Stimulated activated CD4-positive, alpha-beta T cell treated with anti-CD3 and anti-CD28 coated beads, TNF-alpha, amount 100 ng/mL, for 1 hour (primary cell): ENCODE measurements at places on chromosomes 4 and X.

DNA sequence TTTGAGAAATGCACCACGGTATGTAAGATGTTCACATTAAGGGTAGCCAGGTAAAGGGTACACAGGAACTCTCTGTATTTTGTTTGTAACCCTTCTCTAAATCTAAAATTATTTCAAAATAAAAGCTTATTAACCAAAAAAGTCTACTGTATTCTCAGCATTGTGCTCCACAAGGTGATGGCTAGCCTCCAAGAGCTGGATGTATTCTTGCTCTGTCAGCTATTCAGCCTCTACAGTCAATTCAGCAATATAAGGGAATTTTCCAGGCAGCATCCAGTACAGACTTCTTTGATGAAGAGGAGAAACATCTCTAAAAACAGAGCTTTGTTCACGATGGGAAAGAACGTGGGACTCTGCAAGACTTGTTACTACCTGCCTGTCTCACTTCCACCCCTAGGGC, 63.5 kb upstream of the MAOA start:
- DNase-seq, result no peak

DNA sequence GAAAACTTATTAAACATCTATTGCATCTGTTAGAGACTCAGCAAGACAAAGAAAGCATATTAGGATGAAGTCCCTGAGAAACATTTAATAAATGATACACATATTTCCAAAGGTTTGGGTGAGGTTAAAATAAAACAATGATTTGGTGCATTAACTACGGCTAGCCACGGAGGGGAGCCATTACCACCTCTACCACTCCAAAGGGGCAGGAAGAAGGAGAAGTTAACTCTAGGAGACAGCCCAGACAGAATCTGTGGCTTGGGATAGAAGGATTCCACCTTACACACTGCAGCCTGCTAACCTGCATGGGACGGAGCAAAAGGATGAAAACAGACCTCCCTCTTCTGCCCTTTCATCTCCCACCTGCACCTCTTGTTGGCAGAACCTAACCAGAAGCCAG, 189.1 kb upstream of the C1QTNF7 start:
- no peak for DNase-seq

DNA sequence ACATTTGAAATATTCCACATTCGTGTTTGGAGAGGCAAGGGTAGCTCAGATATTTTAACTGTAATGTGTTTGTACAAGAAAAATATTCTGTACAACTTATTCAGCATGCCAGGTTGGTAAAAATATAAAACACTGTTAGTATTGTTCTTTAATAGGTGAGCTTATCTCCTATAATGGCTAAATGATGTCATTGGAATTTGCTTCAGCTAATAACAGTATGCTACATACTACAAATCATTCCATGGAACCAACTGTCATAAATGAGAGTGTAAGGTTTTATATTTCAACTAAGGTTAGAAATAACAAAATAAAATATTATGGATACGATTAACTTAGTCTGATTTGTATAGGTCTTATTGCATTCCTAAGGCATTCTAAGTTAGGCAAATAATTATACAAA, 206.6 kb downstream of the ADGRL3 start:
- DNase-seq, result no peak

DNA sequence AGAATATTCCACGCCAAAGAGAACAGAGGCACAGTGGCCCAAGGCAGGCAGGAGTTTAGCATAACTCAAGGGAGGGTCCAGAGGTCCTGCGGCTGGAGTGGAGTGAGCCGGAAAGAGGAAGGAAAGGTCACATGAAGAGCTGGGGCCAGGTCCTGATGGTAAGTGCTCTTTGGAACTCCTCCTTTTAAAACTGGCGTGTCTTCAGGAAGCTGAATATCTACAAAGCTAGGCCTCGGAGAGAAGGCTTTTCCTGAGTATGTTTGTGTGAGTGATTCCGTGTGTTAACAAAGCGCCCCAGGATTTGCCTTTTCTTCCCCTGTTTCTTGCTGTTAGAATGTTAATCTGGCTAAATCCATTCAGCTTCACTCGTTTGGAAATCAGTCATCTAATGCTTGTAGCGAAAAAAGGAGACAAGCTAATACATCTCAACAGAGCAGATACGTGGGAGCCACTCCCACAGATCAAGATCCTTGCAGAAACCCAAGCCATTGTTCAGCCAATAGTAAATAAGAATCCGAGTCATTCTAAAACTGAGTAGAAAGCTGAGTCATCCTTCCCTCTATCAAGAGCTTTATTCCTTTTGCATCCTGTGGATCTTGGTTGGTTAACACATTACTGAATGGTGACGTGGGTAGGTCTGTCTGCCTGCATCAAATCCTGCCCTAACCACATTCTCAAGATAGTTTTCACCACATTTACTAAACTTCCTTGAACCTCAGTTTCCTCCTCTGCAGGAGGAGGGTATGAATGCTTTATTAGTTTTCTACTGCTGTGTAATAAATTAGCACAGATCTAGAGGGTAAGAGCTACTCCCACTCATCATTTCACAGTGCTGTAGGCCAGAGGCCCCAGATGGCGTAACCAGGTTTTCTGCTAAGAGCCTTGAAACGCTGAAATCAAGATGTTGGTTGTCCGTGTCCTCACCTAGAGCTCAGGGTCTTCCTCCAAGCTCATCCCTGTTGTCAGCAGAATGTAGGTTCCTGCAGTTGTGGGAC, 43.2 kb upstream of the RBM47 start:
- DNase-seq, result no peak

DNA sequence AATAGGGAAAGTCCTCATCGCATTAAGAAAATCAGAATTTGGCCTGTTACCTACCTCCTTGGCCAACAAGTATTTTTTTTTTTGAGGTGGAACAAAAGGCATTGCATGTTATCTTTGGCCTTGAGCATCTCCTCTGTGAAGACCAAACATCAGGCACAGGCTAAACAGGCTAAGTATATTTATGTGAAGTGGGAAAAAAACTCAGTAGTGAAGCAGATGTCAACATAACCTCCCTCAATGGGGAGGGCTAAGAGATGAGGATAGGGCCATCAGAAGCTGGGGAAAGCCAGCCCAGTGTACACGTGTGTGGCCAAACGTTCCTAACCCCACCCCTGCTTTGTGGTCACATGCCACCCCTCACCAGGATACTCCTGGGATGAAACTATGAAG, 102.5 kb downstream of the FNIP2 start:
- no peak for DNase-seq

DNA sequence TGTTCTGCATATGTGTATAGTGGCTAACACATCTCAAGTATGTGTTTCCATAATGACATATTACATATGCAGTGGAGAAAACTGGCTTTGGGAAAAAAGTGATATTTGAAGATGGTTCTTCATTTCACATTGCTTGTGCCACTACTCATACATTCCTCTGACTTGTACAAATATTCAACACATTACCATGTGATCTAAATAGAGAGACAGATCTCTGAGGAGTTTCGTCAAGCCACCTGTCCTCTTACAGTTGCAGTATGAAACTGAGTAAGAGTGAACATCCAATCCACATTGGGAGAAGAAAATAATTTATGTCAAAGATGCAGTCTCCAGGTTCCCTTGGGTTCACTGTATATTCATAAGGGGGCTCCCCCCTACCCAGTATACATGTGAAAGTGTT, 123.9 kb downstream of the KDR start:
- DNase-seq, result no peak

- no peak for DNase-seq
Measured at GRCh38 chr4:169160825-169161224, 109.9 kb downstream of the SH3RF1 start.

DNA sequence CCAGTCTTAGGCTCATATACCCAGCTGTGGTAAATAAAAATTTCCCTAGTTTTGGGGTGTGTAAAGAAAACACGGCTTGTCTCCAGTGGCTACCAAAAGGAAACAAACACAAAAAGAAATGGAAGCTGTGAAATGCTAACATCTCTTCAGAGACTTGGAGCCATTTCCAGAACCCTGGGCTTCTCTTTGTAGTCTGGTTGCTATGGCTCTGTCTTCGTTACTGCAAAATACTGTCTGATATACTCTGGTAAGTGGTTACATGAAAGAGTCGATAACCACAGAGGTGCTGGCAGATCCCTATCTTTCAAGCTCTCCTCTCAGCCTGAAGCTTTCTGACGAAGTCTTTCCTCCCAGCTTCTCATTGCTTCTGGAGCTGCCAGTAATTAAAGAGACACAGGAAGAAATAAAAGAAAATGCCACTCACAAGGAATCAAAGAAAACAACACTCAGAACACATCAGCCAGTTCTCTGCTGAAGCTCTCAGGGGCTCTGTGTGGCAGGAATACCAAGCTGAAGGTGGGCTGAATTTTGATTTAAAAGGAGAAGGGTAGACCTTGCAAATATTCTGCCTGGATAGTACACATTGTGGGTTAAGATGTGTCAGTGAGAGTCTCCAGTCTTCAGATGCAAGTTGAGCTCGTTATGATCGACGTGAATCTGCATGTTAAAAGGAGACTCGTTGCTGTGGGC, 107.6 kb upstream of the FAM9C start:
- DNase-seq, result no peak

- no peak for DNase-seq
Measured at GRCh38 chr4:27318740-27319139, 458.1 kb downstream of the STIM2 start.

- DNase-seq, result no peak
Measured at GRCh38 chr4:144645631-144646522, at the start of gene HHIP. HHIP (plus strand) TSS chr4:144646156; CDS start chr4:144646676, 520 bp downstream.

DNA sequence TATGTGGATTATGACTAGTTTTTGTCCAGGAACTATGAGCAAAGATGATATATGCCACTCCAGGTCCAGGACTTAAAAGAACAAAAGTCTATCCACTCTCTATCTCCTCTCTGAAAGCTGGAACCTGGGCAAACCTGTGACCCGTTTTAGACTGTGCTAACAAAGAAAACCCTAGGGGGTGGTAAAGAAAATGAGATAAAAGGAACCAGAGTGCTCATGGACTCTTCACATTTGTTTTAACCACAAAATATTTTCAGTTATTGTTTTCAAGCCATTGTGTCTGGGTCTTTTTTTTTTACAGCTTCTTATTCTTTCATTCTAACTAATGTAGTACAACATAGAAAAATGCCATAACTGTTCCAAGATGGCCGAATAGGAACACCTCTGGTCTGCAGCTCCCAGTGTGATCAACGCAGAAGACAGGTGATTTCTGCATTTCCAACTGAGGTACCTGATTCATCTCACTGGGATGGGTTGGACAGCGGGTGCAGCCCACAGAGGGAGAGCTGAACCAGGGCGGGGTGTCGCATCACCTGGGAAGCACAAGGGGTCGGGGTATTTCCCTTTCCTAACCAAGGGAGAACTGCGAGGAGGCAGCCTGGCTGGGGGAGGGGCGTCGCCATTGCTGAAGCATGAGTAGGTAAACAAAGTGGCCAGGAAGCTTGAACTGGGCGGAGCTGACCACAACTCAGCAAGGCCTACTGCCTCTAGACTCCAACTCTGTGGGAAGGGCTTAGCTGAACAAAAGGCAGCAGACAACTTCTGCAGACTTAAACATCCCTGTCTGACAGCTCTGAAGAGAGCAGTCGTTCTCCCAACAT, 45.1 kb downstream of the CHM start:
- DNase-seq, result no peak

- no peak for DNase-seq
Measured at GRCh38 chr4:38859501-38859900, 2.9 kb upstream of the TLR6 start.

GRCh38 chr4:19009881-19010280, 988.3 kb upstream of the LCORL start:
- DNase-seq, result no peak
